ENCODE measurements at places on chromosomes 7 and 10.

GRCh38 chr10:48599830-48600134 is 5.1 kb downstream of the ARHGAP22 start:
- DNase-seq = no peak

DNA sequence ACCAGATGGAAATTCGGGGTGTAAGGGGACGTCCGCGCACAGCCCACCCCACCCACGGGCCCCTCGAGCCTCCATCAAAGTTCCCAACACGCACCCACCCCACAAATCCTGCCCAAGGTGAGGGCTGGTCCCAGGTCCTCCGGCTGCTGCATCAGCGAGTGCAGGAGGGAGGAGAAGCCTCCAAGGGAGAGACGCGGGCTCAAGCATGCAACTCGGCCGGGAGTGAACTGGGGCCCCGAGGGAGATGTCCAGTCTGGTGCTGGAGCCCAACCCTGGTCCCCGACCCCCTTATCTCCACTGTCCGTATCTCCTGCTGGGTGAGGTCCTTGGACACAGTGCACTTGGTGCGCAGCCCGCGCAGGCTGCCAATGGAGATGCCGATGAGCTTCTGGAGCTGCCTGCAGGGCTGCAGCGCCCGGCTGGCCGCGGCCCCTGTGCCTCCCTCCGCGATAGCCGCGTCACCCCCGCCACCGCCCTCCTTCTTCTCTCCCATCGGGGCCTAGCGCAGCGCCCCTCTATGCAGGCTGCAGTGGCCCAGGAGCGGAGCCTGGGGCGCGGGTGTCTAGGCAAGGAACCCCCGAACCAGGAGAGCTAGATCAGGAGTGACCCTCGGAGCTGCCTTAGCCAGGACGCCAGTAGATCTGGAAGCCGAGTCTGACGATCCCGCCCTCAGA is 489.2 kb downstream of the ZNF33B start:
- DNase-seq = no peak

DNA sequence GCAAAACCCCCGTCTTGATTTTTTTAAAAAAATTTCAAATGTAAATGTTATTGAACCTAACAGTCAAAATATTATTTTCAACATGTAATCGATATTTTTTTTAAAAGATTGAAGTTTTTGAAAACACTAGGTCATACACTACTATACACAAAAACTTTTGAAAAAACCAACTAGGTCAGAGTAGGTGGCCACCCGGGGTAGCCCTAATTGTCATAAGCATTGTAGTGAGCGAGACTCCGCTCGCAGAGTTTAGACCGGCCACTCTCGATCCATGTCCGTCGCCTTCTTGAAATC is 417 bp downstream of the RFC2 start:
- no peak for DNase-seq

GRCh38 chr7:52825611-52826010 is 209.8 kb upstream of the POM121L12 start:
- DNase-seq = no peak

DNA sequence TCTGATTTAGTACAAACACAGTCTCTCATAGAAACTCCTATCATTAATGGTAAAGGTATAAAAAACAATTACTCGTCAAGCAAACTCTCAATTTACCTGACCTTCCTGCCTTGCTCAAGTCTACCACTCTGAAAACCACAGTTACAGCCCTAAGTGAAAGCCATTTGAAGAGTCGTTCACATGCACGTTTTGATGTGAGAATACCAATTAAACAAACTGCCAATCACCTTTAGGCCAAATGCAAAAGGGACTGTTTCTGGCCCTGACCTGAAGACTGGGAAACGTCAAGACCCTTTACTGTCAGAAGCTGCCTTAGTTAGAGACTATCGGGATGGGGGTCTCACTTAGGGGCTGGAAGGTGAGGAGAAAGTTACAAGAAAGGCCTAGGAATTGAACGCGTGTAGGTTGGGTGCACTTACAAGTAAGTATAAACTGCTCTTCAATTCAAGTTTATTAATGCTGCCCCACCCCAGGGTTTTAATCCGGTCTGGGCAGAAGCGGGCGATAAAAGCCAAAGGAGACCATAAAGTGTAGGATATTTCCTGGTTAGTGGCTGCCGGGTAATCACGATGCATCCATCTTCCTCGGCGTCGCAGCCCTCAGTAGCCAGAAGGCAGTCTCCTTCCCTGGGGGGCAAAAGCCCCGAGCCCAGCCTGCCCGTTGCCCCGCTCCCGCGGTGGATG is 935 bp downstream of the TM9SF3 start:
- no peak for DNase-seq

DNA sequence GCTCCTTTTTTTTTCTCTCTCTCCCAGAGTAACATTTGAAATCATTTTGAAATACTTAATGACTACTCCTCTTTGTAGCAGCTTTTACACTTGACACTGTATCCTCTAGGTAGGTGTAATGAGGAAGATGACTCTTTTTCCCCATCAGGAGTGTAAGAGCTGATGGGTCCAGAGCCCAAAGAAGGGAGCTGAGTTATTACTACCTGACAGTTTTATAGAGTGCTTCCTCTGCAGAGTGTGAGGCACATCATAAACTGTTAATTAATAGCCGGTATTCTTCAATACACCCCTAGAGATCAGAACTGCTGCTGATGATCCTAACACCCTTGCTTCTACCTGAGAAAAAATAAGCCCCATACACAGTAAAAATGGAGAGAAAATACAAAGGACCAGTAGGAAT is 279.8 kb upstream of the SEMA3A start:
- no peak for DNase-seq

GRCh38 chr10:7697426-7697825 is 5.7 kb upstream of the ITIH2 start:
- DNase-seq = no peak

All from GM18507 (cell line).